ENCODE measurements at places on chromosomes 12 and 14.

GRCh38 chr12:113174461-113175384 is 10.6 kb downstream of the DDX54 start:
- DNase-seq = peak; percentile 82

GRCh38 chr14:56292970-56293369 is 174.8 kb downstream of the PELI2 start:
- no peak for DNase-seq

- peak; percentile 70 for DNase-seq
Observed at GRCh38 chr12:119804011-119804641, 73.0 kb downstream of the CIT start.

DNA sequence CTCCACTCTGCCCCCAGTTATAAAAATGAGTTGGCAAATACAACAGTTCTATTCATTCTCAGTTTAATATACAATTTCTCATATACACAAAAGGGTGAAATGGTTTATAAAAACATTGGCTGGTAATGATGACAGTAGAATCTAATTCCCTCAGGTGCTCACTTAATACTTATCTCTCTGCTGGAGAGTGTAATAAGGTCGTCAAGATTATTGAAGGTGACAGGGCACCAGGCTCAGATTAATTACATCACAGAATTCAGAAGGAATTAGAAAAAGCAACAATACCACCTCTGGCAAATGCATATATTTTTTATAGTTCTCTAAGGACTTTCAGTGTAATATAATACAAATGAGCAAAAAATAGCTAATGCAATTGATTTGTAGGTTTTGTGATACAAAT is 42.3 kb downstream of the ATXN7L3B start:
- DNase-seq = no peak

DNA sequence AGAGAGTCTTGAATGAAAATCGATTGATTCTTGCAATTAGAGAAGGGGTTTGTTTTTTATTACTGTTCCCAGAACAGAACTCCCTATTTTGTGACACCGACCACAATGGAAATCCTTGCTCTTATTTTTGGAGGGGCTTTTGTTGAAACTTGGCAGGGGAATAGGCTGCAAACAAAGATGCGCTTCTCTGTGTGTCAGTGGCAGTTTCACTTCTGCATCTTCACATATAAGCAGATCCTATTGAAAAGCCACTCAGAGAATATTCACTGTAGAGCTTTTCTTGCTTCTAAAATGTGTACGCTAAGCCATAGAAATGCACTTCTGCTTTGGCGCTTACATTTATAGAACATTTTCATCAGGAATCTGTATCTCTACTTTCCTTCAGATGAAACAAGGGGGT is 1822.4 kb upstream of the SEL1L start:
- DNase-seq = no peak

DNA sequence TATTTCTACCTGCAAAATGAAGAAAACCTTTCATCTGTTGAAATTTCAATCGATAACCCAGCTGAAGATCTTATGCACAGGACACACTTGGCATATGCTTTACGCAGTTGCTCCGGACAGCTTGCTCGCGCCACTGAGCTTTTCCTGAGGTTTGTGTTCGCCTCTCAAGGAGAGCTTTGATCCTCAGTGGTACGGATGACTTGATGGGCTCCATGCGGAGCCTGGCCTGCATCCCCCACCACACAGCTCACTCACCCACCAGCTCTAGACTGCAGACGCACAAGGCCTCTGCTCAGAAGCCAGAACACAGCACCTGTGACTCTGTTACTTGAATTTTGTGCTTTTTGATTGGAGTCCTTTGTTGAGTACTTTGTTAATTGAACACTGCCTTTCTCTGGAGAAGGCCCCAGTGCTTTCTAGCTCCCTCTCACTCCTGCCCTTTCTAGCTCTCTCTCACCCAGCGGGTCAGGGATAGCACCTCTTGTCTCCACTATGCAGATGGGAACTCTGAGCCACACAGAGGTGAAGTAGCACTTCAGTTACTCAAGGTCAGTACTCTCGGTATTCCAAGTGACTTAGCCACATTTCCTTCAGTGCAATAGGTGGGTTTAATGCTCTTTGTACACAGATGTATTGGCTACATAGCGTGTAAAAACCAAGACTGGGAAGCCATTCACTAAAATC is 52.1 kb downstream of the TBC1D30 start:
- no peak for DNase-seq

- DNase-seq = no peak
Observed at GRCh38 chr14:75562489-75562888, 15.9 kb upstream of the FLVCR2 start.

DNA sequence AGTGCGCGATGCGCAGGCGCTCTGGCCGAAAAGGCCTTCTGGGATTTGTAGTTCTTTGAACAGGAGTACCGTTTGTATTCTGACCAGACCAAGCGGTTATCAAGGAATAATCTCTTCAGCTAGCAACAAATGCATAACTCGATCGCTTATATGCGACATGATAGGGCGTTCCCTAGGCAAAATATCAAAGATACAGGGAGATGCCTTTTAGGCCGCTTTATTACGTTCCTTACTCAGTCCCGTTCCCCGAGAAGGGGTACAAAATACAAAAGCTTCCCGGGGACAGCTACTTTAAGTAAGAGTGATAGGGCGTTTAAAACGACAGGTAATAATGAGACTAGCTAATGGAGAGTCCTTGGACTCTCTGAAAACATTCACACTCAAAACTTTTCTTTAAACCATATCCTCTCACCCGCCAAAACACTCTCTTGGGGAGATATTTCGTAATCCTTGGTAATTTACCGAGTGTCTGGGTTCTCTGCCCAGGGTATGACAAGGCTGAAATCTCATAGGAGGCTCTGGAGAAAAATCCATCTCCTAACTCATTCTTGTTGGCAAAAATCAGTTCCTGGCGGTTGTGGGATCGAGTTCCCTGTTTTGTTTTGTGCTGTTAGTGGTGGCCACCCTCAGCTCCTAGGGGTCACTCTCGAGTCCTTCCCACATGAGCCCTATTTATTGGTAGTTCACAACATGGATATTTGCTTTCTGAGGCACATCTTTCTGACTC is 412 bp upstream of the SNW1 start:
- peak; percentile 53 for DNase-seq

DNA sequence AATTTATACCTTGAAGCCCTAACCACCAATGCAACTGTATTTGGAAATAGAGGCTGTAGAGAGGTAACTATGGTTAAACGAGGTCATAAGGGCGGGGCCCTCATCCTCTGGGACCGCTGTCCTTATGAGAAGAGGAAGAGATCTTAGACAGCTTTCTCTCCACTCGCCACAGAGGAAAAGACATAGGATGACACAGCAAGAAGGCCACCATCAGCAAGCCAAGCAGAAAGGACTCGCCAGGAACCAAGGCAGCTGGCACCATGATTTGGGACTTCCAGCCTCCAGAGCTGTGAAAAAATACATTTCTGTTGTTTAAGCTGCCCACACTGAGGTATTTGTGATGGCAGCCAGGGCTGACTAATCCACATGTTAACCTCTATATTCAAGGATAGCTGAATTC is 30.4 kb upstream of the BCAT1 start:
- no peak for DNase-seq

GRCh38 chr12:22415342-22416309 is 81.1 kb upstream of the ST8SIA1 start:
- DNase-seq = peak; percentile 10

DNA sequence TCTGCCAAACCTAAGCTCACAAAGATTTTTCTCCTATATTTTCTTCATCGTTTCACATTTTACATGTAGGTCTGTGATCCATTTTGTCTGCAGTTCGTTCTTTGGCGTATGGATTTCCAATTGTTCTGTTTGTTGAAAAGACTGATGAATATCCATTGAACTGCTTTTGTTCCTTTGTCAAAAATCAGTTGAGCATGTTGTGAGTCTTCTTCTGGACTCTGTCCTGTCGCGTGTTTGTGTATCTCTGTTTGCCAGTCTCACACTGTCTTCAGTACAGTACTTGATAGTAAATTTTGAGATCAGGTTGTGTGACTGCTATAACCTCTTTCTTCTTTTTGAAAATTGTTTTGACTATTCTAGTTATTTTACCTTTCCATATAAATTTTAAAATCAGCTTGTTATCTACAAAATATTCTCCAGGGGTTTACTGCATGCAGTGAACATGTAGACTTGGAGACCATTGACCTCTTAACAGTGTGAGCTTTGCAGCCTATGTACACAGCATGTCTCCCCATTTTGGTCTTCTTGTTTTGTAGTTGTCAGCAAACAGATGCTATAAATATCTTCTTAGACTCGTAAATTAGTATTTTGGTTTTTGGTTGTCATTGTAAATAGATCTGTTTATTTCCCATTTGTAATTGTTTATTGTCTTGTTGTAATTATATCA is 94.0 kb upstream of the DYNC1H1 start:
- no peak for DNase-seq

DNA sequence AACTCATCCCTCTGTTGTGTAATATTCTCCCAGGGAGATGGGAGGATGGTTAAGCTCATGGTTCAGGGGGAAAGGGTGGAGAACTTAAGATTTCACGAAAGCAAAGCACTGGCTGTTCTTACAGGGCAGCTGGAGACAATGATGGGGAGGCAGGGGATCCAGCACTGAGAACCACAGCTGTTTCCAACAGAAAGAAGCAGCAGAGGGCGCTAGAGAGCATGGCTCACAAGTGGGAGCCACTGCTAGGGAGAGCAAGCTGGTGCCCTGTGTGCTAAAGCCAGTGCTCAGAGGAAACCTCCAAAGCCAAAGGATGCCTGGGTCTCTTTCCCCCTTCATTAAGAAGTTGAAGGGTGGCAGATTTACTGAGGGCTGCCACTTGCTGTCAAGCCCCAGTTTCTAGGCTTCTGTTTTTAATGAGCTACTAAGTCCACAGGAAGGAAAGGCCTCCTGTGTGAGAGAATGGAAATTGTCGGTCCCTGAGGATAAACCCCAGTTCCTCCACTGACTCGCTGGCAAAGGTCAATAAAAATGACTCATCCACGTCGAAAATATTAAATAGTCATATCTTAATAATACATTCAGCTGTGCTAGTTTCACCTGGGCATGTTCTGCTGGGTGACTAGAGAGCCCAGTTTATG is 199.7 kb downstream of the ANO2 start:
- DNase-seq = peak; percentile 86

DNA sequence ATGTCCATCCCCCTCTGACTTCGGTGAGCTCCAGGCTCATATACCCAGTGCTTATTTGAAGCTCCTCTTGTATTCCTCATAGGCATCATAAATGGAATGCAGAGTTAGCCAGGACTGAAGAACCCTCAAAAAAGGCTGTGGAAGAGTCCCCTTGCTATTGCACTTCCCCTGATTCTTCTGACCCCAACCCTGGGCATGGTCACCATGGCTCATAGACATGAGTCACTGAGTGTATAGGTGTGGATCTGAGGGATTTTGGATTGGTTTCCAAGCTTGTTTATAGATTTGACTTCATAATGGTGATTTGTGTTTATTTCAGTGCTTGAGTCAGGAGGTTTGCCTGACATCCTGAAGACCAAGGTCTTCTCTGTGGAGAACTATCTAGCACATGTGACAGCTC is 98.4 kb upstream of the SLC38A2 start:
- DNase-seq = no peak

DNA sequence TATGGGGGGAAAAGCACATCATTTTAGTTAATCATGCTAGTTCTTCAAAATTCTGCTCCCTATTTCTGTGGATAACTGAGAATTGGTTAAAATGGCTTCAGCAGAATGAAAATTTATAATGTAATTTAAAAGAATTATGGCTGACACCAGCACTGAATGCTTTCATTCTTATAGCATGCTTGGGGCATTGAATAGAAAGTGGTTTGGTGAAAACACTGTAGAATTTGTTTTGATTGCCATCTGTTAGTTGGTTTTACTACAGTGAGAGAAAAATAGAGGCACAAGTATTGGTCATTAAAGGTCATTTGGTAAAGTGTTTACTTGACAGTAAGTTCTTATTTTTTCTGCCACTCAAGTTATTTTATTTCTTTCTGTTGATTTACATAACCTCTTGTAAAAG is 70.8 kb downstream of the PRORP start:
- DNase-seq = no peak

GRCh38 chr12:104306943-104307654 is 3.6 kb downstream of the EID3 start:
- DNase-seq = no peak

- DNase-seq = peak; percentile 57
Observed at GRCh38 chr12:96985515-96986362, 78.7 kb downstream of the NEDD1 start.

GRCh38 chr12:52082026-52082668 is 2.6 kb downstream of the SMIM41 start:
- DNase-seq = no peak

- no peak for DNase-seq
Observed at GRCh38 chr14:68656452-68656851, 136.4 kb downstream of the ZFP36L1 start.

All from urothelium cell line (cell line).